ENCODE measurements at places on chromosomes 2 and 18. TPM values are rescaled to one million over a fixed set of nuclear protein-coding genes. Genes with fewer than 3 reads are reported as not detected.
A peak's percentile ranks its signal among the peaks of the same experiment; 100 is the strongest.

DNA sequence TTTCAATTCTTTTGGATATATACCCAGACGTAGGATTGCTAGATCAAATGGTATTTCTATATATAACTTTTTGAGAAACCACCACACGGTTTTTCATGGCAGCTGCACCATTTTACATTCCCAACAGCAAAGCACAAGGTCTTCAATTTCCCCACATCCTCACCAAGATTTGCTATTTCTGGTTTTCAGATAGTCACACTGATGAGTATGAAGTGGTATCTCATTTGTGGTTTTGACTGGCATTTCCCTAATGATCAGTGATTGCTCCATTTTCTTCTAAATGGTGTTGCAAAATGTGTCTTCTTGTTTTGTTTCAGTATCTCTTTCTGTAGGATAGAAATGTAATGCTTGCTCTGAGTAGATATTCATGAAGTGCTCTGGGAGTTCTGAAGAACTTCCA lies 52.0 kb downstream of the ANKRD44 start:
- H3K27me3 ChIP-seq, result no peaks in the 10 kb centered on the region
- no peaks in the 10 kb centered on the region for H3K4me1 ChIP-seq
- H3K27ac ChIP-seq, result no peak overlapping the region
- no peak for DNase-seq

- peak overlapping the region; percentile 61 for H3K4me3 ChIP-seq
- no peak for DNase-seq
- no peaks in the 10 kb centered on the region for H3K36me3 ChIP-seq
- peaks cover 13% of the 10 kb centered on the region for H3K4me1 ChIP-seq
- no peaks in the 10 kb centered on the region for H3K27me3 ChIP-seq
Observed at GRCh38 chr2:216690456-216690852, 4.9 kb downstream of the IGFBP5 start.

GRCh38 chr18:21762181-21762772 lies 21.7 kb downstream of the MIB1 start:
- H3K27ac ChIP-seq, result no peak overlapping the region
- DNase-seq, result no peak
- no peaks in the 10 kb centered on the region for H3K36me3 ChIP-seq

DNA sequence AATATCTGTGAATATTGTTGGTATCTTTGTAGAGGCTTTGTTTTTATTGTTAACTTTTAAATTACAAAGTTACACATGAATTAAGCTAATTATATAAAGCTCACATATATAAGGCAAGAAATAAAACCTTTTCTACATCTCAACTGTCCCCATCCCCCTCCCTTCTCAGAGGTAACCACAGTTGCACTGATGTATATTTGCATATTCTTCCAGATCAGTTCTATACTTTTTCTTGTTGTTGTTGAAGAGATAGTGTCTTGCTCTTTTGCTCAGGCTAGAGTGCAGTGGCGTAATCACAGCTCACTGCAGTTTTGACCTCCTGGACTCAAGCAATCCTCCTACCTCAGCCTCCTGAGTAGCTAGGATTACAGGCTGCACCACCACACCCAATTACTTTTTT lies 36.0 kb upstream of the CDC42EP3 start:
- H3K36me3 ChIP-seq, result no peaks in the 10 kb centered on the region
- no peak for DNase-seq
- no peaks in the 10 kb centered on the region for H3K27me3 ChIP-seq

- H3K27me3 ChIP-seq, result no peaks in the 10 kb centered on the region
- no peak overlapping the region for H3K4me3 ChIP-seq
- H3K4me1 ChIP-seq, result no peaks in the 10 kb centered on the region
- no peak for DNase-seq
Observed at GRCh38 chr2:45120546-45120945, 111.3 kb upstream of the SIX2 start.

CYTIP gene
- 16.8 TPM for total RNA-seq

RPL37A gene
- 1,692 TPM for total RNA-seq

MOCOS gene
- total RNA-seq, result 5.2 TPM
